Stimulated activated CD4-positive, alpha-beta T cell treated with anti-CD3 and anti-CD28 coated beads, Interleukin-15, amount 100 ng/mL, for 1 hour (primary cell): ENCODE measurements at places on chromosomes 16 and 17.

- DNase-seq, result no peak
Measured at GRCh38 chr17:29591146-29591736, 1.7 kb upstream of the ANKRD13B start.

DNA sequence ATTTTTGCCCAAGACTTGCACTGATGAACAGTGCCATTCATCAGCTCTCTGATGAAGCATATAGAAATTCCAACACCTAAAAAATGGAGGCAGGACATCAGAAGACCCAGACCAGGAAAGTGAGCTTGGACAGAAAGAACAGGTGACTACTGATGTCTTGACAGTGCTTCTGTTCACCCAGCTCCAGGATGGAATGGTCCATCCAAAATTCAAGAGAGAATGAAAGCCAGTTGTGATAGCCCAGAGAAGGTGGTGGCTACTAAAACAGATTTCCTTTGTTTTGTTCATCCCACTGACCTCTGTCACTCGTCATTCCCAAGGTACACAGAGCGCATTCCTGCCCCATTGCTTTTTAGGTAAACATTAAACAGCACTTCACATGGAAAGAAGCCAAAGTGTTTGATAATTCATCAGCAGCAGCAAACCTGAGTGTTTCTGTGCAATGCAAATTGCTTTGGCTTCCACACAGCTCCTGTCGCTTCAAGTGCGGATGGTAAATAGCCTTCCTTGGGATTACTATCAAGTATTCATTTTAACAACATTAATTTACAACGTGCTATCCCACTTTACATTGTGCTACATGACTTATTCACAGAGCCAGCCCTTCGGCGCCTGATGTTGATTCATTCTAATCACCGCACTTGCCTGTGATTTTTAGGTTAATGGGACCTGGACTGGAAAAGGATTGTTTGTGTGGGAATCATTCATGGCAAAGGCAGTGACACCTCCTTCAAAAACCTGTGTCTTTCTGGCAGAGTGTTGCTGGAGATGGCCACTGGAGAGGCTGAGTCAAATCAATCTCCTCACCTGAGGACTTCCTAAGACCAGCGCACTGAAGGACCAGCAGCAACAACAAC is 65.1 kb upstream of the TOX3 start:
- DNase-seq, result no peak

GRCh38 chr16:2090777-2091546 is 43.2 kb downstream of the TSC2 start:
- DNase-seq, result no peak

- no peak for DNase-seq
Measured at GRCh38 chr17:46768540-46768870, 50.0 kb downstream of the WNT3 start.

DNA sequence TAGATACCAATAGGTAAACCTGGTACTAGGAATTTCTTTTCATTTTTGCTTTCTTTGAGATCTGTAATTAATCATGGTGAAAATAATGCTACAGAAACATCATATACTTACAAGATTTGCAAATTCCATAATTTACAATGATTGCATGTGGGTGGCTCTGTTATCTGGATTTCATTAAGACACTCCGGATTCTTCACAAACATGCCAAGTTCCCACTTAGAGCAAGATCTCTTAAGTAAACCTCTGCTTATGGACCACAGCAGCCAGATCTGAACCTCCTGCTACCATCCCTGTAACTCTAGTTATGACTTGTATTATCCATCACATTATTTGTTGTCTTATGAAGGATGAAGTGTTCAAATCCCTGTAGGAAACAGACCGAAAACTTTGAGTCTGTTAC is 424.7 kb downstream of the CDH13 start:
- no peak for DNase-seq

DNA sequence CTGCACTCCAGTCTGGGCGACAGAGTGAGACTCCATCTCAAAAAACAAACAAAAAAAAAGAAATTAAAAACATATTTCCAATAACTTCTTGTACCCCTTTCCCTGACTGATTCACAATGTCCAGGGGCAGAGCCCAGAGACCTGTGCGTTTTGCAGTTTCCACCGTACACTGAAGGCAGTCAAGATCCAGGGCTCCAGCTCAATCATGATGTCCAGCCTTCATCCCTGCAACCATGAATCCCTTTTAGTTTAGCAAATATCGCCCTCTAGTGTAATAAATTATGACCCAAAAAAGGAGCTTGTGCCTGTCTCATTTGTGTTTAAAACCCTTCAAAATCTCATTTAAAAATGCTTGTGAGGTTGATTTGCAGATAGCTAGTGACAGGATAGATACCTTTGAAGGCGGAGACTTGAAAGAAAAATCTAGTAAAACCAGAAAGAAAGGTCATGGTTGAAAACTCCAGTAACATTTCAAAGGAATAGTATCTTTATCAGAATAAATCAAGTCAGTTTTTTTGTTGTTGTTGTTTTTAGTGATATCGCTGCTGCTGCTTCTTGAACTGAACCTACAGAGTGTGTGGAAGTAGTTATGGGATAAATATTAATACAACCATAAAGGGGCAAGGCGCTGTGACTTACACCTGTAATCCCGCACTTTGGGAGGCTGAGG is 3.7 kb upstream of the ERN1 start:
- DNase-seq, result no peak

- DNase-seq, result no peak
Measured at GRCh38 chr17:57601143-57601735, 143.9 kb downstream of the CCDC182 start.

GRCh38 chr17:78131172-78132083 is 857 bp downstream of the TMC8 start:
- DNase-seq, result no peak

DNA sequence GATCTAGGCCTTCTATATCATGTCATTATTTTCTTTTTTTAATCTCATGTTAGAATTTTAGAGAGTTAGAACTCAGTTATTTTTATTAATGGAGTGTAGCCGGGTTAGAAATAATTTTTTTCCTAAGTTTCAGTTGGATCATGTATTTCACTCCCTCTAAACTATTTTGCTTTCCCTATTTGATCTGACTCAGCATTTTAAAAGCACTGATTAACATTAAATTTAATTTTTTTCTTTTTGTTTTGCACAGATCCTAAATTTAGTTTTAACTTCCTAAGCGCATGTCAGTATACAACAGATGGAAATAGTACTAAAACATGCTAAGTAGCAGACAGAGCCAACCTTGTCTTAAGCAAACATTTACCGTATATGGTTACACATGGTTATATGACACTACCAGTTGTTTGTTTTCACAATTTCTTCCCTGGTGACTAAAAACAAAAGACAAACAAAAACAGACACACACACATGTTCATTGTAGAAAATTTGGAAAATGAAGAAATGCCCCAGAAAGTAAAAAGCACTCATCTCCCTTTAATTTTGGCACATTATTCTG is 33.6 kb upstream of the RAB11FIP4 start:
- DNase-seq, result no peak

DNA sequence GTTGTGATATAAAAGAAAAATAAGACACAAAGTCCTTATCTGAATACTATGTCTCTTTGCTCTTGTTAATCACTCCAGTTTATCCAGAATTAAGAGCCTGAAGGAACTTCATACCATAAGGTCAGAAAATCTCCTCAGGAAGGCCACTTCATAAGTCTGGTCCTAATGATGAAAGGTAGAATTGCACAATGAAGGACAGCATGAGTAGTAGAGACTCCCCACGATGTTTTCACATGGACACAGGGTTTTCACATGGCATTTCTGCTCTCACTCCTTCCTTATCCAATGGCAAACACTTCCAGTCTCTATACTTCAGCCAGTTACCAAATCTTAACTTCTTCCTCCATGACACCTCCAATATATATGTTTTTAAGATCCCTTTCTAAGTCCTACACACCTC is 10.2 kb upstream of the C17orf78 start:
- no peak for DNase-seq

DNA sequence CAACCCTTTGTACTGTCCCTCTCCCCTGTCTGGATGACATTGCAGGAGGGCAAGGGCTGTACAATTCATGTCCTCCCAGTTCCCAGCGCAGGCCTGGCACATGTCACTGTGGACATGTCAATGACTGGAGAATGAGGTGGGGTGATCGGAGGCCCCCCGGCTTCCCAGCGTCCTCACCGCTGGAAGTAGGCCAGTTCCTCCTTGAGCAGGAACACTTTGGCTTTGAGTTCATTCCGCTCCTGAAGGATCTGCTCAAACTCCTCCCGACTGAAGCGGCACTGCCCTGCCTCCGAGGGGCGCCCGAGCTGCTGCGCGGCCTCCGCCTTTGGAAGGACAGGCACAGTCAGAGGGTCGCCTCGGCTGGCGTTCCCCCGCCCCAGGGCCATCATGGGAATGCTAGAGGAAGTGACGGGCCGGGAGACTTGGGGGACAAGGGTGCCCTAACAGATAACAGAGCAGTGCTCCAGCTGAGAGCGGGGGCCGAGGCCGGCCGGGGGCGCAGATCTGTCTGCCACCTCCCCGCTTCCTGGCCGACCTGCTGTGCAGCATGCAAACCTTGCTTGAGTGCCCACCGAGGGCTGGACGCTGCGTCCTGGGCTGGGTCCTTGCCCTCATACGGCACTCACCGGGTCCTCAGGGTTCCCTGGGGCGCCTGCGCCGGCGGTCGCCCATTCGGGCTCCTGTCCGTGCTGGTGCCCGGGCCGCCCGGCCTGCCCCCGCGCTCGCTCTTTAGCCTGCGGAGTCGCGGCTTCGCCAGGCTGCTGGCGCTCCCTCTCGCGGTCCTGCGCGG is 1.3 kb downstream of the RILP start:
- DNase-seq, result no peak

- no peak for DNase-seq
Measured at GRCh38 chr17:12566291-12566690, 99.4 kb upstream of the MYOCD start.

- no peak for DNase-seq
Measured at GRCh38 chr16:56606071-56606475, 2.3 kb upstream of the MT2A start.

- no peak for DNase-seq
Measured at GRCh38 chr17:44768505-44769142, 9.8 kb downstream of the ADAM11 start.

GRCh38 chr16:17696616-17697015 is 225.9 kb upstream of the XYLT1 start:
- DNase-seq, result no peak

DNA sequence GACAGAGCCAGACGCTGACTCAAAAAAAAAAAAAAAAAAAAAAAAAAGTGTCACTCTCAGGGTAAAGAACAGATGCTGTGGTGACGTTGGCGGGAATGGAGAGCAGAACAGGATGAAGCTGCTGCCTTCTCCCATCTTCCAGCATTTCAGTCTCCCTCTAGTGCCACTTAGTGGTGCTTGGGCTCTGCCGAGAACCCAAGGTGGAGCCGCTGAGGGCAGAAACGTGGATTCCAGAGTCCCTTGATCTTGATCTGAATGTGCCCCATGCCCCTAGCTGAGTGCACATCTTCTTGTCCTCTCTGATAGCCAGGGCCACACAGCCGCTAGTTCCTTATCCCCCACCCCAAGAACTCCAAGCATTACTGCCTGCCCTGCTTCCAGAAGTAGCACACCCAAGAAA is 43.2 kb upstream of the FA2H start:
- DNase-seq, result no peak

GRCh38 chr16:68385371-68385770 is 62.9 kb downstream of the SMPD3 start:
- DNase-seq, result no peak

DNA sequence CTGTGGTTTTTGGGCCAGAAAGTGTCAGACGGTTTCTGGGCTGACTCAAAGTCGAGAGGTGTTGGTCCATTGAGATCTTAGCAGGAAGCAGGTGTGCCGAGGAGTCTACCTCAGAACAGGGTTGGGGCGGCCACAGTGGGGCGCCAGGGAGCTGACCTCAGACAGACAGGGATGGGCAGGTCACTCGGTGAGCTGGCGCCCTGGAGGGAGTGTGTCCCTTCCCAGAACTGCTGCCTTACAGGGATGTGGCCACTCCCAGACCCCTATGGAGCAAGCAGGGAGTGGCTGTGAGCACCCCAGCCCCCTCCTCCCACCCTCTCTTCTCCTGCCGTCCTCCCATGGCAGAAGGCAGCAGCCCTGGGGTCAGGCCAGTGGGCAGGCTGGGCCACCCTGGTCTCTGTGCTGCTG is 14.0 kb upstream of the DPEP1 start:
- no peak for DNase-seq

DNA sequence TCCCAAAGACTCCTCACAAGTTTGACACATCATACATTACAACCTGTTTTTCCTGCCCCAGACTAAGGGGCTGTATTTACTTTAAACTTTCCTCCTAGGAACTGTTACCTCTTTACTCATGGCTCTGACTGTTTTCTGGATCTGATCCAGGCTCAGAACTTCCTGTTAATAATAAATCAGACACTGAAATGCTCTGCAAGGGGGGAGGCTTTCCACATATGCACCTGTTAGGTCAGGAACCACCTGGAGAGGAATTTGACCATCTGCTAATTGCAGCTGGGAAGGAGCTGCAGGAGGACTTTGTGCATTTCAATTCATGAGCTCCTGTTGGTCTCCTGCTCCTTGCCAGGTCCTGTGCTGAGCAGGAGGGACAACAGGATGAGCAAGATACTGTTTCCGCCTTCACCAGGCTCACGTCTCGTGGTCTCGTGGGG is 476.9 kb upstream of the CDH5 start:
- DNase-seq, result no peak

DNA sequence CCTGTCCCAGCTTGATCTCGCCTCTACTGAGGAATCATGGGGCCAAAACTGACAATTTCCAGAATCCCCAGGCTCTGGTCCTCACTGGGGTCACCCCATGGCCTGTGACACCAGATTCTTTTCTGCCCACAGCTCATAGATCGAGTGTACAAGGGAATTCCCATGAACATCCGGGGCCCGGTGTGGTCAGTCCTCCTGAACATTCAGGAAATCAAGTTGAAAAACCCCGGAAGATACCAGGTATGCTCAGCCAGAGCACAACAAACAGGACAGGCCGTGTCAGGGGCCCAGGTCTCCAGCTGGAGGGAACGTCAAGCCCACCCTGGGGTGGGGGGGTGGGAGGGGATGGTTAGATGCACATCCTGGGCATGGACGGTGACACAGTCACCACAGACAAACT is 17.5 kb downstream of the USP6 start:
- no peak for DNase-seq

- no peak for DNase-seq
Measured at GRCh38 chr17:29710520-29710884, 87.8 kb upstream of the CORO6 start.
